ENCODE measurements at places on chromosomes 16 and 17. TPM values are rescaled to one million over a fixed set of nuclear protein-coding genes. Genes with fewer than 3 reads are reported as not detected.

DNA sequence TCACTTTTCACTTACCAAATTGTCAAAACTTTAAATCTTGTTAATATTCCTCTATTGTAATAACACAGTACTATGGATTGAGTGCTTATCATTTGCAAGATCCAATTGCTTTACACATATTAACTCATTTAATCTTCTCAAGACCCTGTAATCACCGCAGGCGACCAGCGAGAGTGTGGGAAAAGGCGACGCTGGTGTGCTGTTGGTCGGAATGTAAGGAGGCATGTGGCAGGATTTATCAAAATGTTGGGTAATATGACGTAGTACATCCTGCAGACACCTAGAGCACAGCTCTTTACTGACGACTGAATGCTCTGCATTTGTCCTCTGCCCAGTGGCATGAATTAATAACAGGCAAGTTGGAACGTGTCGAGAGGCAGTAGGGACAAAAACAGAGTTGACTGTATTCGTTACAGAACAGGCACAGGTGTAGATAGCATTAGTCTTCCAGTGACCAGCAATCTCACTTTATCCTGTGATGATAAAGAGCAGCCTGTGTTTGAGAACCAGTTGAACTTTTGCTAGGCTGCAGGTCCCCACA is 80.3 kb downstream of the TNRC6C start:
- DNase-seq: no peak

- DNase-seq: no peak
These were observed 505.3 kb upstream of the CDH5 start for GRCh38 chr16:65861131-65861731.

GRCh38 chr16:85955566-85955965 is 56.6 kb downstream of the IRF8 start:
- DNase-seq: no peak

DNA sequence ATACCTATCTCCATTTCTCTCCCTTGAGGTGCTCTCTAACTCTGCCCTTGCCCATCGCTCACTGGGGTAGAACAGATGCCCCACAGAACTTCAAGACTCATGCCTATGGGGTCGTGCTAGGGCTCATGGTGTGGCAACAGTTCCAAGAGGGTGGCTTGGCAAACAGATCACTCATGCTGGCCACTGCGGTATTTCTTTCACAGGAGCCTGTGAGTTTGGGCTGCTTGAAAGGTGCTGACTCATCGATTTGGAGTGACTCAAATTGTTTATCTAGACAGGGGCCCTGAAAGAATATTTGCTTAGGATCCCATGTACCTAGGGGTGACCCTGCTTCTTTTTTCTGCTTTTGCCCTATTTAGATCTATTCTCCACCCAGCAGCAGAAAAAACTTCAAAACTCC is 69.9 kb downstream of the IRX5 start:
- no peak for DNase-seq

GRCh38 chr17:79815836-79816461 is 19.1 kb upstream of the CBX8 start:
- DNase-seq: no peak

DNA sequence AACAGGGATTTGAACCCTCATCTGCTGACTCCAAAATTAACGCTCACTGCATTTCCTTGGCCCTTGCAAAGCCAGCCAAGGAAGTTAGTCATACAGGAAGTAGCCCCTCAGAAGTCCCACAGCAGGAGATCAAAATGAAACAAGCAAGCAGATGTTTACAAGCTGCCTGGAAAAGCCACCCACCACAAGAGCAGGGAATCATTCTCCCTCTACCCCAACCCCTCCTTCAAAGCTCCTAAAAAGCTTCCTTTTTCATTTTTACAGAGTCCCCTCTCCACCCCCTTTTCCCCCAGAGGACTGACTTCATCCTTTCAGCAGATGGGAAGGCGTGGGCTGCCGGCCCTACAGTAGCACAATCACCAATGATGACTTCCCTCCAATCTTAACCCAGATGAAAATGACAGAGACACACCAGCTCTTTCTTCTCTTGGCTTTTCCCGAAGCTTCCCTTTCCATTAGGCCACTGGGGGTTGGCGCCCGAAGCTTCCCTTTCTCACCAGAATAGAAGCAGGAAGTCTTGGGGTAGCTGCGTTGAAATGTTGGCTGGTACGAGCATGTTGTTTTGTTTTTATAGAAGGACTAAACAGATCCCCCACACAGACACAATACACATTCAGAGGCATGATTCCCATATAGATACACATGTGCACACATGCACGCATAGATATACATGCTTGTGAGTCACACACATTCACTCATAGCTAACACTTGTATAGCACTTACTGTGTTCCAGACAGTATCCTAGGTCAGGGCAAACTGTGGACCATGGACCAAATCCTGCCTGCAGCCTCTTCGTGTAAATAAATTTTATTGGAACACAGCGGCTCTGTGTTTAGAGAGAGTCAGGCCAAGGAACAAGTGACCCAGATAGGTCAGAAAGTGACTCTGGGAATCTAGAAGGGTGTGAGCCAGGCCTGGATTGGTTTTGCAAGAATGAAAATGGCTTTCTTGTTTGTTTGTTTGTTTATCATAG is 17.4 kb downstream of the ITPRIPL2 start:
- DNase-seq: no peak

DNA sequence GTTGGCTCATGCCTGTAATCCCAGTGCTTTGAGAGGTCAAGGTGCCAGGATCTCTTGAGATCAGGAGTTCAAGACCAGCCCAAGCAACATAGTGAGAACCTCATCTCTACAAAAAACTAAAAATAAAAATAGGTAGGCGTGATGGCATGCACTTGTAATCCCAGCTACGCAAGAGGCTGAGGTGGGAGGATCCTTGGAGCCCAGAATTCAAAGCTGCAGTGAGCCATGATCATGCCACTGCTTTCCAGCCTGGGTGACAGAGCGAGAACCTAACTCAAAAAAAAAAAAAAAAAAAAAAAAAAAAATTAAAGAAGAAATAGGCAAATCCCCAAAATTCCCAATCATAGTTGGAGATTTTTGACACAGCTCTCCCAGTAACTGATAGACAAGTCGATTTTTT is 32.2 kb upstream of the SRCIN1 start:
- no peak for DNase-seq

GRCh38 chr16:54930005-54930868 is at the start of gene IRX5:
Gene IRX5 (plus strand): TSS chr16:54930865. CDS start chr16:54931199, 334 bp downstream.
- no peak for DNase-seq

- no peak for DNase-seq
These were observed 18.8 kb upstream of the FAM83G start for GRCh38 chr17:19023209-19023999.

DNA sequence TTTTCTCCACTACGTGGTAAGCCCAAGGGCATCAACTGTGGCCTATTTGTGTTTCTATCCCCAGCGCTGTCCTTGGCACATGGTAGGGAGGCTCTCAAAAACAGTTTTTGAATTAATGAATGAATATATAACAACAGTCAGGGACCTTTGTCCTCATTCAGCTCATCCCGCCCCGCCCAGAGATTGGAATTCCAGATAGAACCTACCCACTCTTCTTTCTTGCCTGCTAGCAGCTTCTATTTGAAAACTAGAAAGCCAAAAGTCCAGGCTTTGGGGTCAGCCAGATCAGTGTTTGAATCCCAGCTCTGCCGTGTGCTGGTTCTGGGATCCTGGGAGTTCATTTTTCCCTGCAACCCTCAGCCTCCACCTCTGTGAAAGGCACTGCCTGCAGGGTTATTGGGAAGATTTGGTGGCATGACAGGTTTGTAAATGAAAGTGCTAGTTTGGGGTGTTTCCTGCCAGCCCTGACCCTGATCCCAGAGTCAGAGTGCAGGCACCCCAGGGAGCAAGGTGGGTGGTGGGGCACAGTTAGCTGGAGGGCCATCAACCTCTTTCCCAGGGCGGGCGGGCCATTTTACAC is 4.5 kb downstream of the NHERF1 start:
- no peak for DNase-seq

DNA sequence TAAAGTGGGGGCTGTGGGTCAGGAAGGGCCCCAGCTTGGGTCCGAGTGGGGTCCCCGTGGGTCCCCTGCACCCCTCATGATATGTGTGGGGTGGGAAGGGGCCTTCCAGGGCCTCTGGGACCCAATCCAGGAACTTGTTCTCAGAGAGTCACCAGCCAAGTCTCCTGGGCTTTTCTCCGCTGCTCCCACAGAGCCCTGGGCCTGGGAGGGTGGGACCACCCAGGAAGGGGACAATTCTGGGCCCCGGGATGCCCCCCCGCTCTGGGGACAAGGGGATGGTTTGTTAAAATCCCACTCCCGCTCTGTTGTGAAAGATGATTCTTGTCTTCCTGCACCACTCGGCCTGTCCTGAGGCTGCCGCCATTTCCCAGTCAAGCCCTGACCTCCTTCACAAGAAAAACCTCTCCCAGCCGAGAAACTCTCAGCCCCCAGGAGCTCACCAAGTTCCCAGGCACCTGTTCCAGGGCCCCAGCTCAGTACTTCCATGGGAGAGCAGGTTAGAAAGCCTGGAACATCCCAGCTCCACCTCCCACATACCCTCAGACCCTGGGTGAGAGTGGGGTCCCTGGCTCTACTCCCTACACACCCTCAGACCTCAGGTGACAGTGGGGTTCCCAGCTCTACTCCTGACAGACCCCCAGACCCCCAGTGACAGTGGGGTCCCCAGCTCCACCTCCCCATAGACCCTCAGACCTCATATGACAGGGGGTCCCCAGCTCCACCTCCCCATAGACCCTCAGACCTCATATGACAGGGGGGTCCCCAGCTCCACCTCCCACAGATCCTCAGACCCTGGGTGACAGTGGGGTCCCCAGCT is 75.1 kb downstream of the METRNL start:
- DNase-seq: no peak

The MPP3 gene
- 0.99 TPM for total RNA-seq

The PLK1 gene
- 93.4 TPM for total RNA-seq

The TAX1BP3 gene
- 17.2 TPM for total RNA-seq

The GRIN2C gene
- total RNA-seq: 0.87 TPM

The MRTFB gene
- total RNA-seq: 18.6 TPM

The PSMB3 gene
- 405 TPM for total RNA-seq

The DNAI2 gene
- total RNA-seq: 0.31 TPM

The NTN3 gene
- total RNA-seq: not detected

The SCNN1B gene
- total RNA-seq: not detected

The C16orf78 gene
- total RNA-seq: not detected

Measured in activated naive CD4-positive, alpha-beta T cell treated with anti-CD3 and anti-CD28 coated beads, Interleukin-2, amount 50 U/mL, for 72 hours (primary cell).